ENCODE measurements at places on chromosomes 3 and 15.

DNA sequence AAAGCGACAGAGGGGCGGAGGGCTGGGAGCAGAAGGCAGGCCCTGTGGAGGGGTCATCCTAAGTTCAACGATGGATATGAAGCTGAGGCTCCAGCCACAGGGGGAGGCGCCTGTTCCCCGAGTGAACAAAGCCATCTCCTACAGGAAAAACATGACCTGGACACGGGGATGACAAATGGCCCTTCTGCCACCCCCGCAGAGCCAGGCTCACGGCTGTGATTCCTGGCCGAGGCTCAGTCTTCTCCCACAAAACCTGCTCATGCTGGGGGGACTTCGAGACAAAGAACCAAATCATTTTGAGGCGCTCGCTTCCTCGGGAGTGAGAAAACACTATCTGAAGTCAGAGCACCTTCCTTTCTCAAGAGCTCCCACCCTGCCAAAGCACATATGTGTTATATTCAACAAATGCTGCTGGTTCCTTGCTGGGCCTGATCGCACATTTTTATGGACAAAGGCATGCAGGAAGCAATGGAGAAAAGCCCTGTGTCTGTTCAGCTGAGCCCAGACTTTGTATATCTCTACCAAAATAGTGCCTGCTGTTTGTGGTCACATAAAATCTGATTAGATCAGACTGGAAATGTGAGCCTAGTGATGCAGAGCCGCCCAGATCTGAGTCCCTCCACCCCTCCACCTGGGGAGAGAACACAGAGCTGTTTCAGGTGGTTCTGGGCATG lies 5.6 kb downstream of the RBP1 start:
- DNase-seq, result no peak

- DNase-seq, result no peak
Measured at GRCh38 chr15:52657338-52657737, 21.9 kb downstream of the ATOSA start.

- peak; percentile 20 for DNase-seq
Measured at GRCh38 chr3:16504242-16504641, 9.3 kb downstream of the RFTN1 start.

DNA sequence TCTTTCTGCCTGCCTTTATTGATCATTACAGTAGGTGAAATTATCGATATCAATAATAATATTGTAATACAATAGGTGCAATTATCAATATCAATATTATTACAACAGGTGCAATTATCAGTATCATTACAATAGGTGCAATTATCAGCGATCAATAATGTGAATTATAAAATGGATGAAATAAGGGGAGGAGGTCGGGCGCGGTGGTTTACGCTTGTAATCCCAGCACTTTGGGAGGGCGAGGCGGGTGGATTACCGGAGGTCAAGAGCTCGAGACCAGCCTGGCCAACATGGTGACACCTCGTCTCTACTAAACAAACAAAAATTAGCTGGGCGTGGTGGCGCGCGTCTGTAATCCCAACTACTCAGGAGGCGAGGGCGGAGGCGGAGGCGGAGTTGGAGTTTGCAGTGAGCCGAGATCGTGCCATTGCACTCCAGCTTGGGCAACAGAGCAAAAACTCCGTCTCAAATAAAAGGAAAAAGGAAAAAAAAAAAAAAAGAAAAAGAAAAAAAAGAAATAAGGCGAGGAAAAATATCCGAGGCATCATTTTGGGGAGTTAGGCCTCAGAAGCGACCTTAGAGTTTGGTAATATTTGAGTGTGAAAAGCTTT lies 611 bp upstream of the BNIP2 start:
- DNase-seq, result peak; percentile 79

- peak; percentile 40 for DNase-seq
Measured at GRCh38 chr15:39801641-39802309, 19.1 kb upstream of the FSIP1 start.

DNA sequence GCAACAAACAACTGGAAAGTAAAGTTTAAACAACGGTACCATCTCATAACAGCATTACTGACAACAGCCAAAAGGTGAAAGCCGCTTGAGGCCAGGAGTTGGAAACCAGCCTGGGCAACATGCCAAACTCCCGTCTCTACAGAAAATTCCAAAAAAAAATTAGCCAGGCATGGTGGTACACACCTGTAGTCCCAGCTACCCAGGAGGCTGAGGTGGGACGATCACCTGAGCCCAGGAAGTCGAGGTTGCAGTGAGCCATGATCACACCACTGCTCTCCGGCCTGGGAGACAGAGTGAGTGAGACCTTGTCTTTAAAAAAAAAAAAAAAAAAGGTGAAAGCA lies 4.4 kb downstream of the TNK2 start:
- DNase-seq, result no peak

GRCh38 chr15:96213045-96213444 lies 117.5 kb upstream of the NR2F2 start:
- no peak for DNase-seq

DNA sequence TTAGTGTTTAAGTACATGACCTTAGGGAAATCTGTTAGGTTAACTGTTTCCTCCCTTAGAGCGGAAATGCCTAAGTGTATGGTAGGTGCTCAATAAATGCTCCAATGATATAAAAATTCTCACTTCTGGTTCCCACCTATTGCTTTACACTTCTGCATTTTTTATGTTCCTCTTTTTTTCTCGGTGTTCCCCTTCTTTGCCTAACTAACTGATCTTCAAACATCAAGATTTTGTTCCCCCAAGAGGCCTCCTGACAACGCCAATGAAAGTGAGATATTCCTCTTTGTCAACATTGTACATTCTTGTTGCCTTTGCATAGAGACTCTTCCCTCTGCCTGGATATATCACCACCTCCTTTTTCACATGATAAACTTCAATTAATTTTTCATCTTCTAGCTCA lies 17.4 kb downstream of the SLC35A5 start:
- DNase-seq, result no peak

GRCh38 chr3:125433091-125433534 lies 58.0 kb upstream of the ZNF148 start:
- no peak for DNase-seq

- DNase-seq, result no peak
Measured at GRCh38 chr15:45397116-45397665, 18.8 kb upstream of the GATM start.
